ENCODE measurements at places on chromosomes 4 and X.

- DNase-seq, result no peak
Observed at GRCh38 chr4:107035819-107036583, at the start of gene DKK2. Gene DKK2, minus strand, starts transcription at chr4:107036313. Its CDS starts 722 bp downstream, at chr4:107035591.

DNA sequence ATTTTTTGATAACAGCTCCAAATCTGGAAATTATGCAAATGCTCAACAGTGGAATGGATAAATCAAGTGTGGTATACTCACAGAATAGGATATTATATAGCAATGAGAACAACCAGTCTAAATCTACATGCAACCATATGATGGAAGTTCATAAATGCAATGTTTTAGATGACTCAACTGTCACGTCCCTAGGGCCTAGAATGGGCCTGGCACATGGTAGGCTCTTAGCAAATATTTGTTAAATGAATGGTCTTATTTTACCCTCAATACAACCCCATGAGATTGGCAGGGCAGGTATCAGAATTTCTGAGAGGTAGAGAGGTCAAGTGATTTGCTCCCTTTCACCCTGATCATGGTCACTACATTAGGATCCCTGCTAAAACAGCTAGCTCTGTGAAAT lies 14.6 kb upstream of the NKX3-2 start:
- no peak for DNase-seq

DNA sequence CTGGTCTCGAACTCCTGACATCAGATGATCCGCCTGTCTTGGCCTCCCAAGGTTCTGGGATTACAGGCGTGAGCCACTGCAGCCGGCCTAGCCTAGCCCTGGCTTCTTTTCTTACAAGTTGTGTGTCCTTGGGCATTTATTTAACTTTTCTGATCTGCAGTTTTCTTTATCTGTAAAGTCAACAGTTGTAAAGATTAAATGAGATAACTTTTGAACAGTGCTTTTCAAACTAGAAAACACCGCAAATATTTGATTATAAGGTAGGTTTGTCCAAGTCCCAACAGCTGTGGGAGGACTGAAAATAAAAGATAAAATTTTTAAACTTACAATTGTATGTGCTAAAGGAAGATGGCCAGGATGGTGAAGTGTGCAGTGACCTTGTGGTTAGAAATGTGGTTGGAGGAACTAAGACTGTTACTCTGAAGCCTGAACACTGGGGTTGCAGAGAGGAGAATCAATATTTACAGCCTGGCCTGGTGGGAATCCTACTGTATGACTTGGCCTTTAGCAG lies 44.8 kb downstream of the GSX2 start:
- no peak for DNase-seq

- DNase-seq, result no peak
Observed at GRCh38 chr4:14871676-14872430, 130.4 kb upstream of the CPEB2 start.

DNA sequence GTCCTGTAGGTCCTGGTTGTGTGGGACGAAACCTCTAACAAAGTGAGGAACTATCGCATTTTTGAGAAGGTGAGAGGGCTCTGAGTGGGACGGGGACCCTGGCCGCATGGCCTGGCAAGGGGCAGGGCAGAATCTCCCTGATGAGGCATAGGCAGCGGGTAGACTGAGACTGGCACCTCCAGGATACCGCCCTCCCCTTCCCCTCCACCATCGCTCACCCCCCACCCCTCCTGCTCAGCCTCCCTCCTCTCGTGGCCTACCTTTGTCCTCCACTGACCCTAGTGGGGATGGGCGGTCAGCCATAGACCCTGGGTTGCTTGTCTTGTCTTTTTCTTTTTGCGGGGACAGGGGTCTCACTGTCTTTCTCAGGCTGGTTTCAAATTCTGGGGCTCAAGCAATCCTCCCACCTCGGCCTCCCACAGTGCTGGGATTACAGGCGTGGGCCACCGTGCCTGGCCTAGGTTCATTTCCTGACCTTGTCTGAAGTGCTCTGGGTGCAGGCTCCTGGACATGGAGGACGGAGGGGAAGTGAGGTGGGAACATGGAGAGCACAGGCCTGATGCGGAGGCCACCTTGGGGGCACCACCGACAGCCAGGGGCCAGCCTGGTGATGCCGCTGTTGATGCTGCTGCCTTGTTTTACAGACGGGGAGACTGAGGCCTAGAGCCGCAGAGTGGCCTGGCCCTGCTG lies 10.5 kb upstream of the ADD1 start:
- no peak for DNase-seq

GRCh38 chrX:41184312-41184711 lies 99.1 kb downstream of the USP9X start:
- no peak for DNase-seq

Measured in left lung (tissue), 14 donors.